ENCODE measurements at places on chromosomes 6 and 20.

GRCh38 chr6:111757342-111757741, 115.9 kb downstream of the FYN start:
- DNase-seq, result peak; percentile 71

DNA sequence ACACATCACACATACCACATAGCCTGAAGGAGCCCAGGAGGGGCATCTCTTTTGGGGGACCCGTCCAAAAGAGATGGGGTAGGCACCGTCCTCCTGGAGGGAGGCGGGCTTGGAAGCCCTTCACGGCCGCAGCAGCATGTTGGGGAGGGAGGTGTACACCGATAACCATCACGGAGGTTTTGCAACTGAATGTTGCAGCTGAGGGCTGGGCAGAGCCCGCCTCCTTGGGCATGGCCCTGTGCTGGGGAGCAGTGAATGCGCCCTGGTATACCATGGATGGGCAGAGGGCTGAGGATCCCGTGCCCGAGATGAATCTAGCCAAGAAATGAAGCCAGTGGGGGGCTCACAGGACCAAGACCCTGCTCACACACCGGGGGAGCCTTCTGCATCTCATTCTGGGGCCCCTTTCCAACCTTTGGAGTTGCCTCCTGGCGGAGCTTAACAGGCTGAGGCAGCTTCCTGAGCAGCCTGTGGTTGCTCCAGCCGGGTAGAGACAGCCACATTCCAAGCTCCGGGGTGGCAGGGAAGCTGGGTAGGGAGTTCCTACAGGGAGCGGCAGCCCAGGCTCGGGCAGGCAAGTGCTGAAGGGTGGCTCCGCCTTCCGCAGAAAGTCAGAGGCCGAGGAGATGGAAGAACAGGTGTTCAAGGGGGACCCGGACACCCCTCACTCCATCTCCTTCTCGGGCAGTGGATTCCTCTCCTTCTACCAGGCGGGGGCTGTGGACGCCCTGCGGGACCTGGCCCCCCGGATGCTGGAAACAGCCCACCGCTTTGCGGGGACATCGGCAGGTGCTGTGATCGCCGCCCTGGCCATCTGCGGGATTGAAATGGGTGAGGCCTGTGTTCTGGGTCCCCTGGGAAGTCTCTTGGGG, at the start of gene PNPLA1:
TSS of gene PNPLA1 (plus strand) at position 227 of the 872 bp plus-strand sequence. CDS start at position 627, 400 bp downstream.
- DNase-seq, result peak; percentile 27

GRCh38 chr6:37042150-37042549, 36.7 kb downstream of the FGD2 start:
- DNase-seq, result no peak

DNA sequence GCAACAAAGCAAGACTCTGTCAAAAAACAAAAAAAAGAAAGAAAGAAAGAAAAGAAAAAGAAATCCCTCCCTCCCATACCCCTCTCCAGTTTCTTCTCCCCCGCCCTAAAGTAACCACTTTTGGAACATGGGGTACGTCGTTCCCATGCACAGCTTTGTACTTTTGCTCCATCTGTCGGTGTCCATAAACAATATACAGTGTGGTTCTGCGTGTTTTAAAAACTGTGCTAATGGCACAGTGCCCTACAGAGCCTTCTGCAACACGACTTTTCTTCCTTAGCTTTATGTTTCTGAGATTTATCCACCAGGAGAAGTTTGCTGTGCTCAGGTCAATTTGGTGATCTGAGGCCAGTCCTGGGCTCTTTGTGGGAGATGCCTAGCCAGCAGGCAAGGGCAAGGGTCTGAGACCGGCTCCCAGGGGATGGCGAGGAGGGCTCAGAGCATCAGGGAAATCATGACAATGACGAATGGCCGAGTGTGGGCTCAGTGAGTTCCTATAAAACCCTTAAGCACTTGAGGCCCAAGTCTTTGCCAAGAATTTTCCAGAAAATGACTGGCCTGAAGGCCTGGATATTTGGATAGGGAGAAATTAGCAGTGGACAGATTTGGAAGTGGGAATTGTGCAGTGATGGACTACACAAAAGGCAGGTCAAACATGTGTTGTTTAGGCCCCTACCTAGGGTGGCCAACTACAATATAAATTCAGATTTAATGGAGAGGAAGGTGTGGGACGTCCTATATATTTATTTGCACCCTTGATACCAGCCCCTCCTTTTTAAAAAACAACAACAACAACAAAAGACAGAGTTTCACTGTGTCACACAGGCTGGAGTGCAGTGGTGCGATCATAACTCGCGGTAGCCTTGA, 1.9 kb upstream of the BCAS4 start:
- no peak for DNase-seq

GRCh38 chr6:130204322-130204721, 18.4 kb downstream of the SAMD3 start:
- DNase-seq, result no peak

DNA sequence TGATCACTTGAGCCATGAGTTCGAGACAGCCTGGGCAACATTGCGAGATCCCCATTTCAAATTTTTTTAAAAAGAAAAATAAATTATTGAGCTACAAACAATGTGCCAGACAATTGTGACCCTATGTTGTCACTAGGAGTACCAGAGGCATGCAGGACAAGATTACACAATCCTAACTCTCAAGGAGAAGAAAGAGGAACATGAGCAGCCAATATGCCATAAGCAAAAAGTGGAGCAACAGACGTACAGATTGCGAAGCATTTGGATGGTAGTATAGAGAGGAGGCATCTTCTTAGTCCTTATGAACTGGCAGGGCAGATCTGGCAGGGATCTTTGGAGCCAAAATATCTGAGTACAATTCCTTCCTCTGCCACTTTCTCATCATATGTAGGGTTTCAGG, 156.4 kb downstream of the OR2B2 start:
- no peak for DNase-seq

DNA sequence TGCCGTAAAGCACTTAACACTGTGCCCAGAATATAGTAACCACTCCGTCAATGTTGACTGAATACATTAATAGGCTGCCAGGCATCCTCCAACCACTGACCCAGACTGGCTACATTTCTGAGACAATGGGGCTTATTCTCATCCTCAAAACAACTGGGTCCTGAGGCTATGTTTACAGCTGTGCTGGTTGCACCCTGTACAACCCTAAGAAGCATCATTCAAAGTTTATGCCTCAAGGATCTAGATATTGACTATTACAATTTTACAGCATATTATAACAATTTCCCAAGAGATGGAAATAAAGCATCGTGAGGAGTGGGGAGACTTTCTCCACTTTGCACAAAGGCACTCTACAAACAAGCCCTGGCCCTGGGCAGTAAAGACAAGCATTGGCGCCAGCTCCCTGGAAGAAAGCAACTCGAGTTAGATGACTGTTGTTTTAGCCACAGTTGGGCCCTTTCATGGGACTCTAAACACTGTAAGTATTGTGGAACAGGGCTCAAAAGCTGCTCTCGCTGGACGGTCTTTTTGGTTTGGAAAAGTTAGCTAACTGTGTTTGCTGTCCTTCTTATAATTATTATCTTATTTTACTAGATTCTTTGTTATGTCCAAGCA, 30.2 kb downstream of the MYLIP start:
- DNase-seq, result no peak

DNA sequence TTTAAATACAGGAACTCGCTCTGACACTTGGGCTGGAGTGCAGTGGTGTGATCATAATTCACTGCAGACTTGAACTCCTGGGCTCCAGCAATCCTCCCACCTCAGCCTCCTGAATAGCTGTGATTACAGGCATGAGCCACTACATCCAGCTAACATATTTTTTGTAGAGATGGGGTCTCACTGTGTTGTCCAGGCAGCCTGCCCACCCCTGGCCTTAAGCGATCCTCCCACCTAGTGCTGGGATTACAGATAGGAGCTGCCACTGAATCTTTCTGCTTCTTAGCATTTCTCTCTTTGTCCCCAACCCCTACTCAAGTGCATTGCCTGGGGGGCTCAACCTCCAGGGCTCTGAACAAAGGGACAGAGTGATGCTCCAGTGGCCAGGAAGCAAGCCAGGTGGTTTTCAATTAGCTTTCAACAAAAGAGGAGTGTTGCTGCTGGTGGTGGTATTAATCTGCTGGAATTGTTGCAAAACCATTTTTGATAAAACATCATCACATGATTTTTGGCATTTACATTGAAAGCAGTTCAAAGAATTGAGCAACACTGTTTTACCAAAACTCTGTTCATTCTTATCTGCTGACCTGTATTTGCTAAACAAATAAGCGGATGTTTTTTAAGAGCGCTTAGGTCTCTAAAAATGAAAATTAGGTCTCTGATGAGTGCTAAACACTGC, 40.4 kb upstream of the BPIFA2 start:
- DNase-seq, result no peak

DNA sequence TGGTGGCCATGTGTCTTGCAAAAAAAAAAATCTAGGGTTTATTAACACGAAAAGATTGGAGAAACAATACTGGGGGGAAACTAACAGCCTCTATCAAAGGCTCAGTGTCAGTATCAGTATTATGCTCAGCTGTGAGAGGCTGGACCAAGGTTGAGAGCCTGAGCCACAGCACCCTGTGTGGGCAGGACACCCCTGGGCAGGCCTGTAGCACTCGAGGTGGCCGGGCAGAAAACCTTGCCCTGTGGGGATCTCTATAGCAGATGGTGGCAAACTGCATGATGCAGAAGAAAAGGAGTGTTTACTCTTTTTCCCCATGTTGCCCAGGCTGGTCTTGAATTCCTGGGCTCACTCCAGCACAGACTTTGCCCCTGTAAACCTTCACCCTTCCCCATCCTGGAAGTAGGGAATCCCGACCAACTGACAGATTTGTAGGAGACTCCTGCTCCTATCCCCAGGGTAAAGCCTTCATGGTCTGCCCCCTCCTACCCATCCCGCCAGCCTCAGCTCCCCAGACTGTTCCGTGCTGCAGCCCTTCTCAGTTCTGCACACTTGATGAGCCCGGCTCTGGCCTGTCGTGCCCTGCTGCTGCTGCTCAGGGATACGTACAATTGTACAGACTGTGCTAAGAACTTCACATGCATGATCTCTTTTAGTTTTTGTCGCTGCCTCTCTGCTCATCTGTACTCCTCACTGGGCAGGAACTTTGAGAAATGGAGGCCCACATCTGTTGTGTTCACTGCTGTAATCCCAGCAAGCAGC, 8.0 kb upstream of the KIFC1 start:
- DNase-seq, result no peak

DNA sequence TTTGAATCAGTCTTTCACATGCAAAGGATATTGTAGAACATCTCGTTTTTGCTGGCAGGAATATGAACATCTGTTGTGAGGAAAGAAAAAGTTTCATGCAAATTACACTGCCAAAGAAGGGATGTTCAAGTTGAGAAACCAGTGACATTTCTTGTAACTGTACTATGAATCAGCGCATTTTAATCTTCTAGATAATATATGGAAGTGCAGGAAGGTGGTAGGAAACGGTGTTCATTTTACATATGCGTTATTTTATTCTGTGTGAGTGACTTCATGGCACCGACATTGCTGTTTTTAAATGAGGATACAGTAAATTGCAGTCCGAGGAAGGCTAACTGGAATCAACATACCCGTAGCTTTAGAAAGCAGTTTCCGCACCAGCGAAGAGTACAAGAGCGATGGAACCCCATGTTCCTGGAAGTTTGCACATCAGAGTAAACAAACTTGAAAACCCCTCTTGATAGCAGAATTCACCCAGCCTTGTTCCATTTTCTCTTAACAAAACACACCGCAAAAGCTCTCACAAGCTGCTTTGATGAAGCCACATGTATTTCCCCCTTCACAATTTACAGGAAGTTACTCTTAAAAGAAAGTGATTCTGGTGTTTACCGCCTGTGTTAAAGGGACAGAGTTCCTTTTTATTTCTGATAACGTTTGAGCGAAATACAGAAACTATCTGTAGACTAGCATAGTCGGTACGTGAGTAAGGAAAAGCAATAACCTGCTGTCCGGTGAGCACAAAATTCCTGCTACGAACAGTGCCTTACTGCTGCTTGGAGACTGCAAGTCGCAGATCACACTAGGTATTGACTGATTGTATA, 11.5 kb downstream of the PRDM1 start:
- DNase-seq, result no peak

DNA sequence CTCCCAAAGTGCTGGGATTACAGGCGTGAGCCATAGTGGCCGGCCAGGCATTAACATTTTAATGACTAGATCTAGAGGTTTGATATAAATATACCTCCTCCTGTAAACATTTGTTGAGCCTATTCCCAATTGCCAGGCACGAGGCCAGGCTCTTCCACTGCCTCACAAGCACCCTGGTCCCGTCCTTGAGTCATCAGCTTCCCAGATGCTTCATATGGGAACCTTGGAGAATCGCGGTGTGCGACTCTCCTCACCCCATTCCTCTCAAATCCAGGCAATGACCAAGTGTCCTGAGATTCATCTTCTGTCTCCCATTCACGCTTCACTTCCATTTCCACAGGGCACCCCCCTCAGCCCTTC, 35.9 kb upstream of the PIM1 start:
- DNase-seq, result peak; percentile 99

DNA sequence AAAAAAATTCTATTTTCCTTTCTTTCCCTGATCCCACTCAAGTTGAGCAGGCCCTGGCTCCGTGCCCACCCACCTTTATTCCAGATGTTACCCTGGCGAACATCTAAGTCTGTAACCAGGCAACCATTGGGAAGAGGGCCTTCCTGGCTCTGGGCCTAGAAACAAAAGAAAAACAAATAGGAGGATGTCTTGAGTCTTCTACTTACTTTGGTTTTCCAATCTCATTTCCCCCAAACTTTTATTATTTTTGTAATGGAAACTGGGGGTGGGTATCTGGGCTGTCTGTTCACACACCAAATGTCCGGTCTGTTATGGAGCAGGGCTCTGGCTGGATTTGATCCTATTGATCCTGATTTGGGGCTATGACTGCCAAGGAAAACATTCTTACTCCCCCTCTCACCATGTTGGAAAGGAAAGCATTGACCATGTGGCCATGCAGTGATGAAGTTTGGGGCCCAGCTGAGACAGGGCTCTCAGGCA, 744.1 kb downstream of the DHX35 start:
- no peak for DNase-seq
